ENCODE measurements at places on chromosomes 13 and 19. TPM values are rescaled to one million over a fixed set of nuclear protein-coding genes. Genes with fewer than 3 reads are reported as not detected.

Gene CEACAM7
- polyA plus RNA-seq = 96.6 TPM

Gene WASF3
- 1.5 TPM for polyA plus RNA-seq

Gene NCAN
- polyA plus RNA-seq = 0.01 TPM

Gene HSD17B14
- 3.4 TPM for polyA plus RNA-seq

Data from esophagus (tissue), 2 donors.